Glomerular endothelial cell (primary cell): ENCODE measurements at places on chromosomes 12 and 14. TPM values are rescaled to one million over a fixed set of nuclear protein-coding genes. Genes with fewer than 3 reads are reported as not detected.

GRCh38 chr14:57609192-57610075 is 115.8 kb upstream of the CCDC198 start:
- no peak for DNase-seq

DNA sequence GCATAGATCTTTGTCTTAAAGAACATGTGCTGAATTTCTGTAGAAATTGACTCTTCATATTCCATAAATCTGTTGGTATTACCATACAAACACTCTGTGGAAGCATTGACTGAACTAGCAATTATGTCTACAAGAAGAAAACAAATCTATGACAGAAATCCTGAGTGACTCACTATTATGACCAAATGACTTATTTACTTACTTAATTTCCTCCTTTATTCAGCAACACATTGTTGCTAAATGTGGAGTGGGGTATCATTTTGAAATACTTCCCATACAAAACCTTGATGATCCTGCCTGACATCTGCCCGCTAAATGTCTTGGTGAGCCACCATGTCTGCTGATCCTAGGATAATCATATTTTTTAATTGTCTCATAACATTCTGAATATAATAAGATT is 99.1 kb upstream of the SLCO1C1 start:
- DNase-seq, result no peak

GRCh38 chr14:77046721-77047120 is 18.2 kb upstream of the IRF2BPL start:
- DNase-seq, result no peak

GRCh38 chr12:104490850-104491249 is 34.1 kb downstream of the CHST11 start:
- no peak for DNase-seq

HOXC12 gene
- not detected in 2 replicates for total RNA-seq

EXD2 gene
- 28.0 and 30.5 TPM in 2 replicates for total RNA-seq

DNA sequence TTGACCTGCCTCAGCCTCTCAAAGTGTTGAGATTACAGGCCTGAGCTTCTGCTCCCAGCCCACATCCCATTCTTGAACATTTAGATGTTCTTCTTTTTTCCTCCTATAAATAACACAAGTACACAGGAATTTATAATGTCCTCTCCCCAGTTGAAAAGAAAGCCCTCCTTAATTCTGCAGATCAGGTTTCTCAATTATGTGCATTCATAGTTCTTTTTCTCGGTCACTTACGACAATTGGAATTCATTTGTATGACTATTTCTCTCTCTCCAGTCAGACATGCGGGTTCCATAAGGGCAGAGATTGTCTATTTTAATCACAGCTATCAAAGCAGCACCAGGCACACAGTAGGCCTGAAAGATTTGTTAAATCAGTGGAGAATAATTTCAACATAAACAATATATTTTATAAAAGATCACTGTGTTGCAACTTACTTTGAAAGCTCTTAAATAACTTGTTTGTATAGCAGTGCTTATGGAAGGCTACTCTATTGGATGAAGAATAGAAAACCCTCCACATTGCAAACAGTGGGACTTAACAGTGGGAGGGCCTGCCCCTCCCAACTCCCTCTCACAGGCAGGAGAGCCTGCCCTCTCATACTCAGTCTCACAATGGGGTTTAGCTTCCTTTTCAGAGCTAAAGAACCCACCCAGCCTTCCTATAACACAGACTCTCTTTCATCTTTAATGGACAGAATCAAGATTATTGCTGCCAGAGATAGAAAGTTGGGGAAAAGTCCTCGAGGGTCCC is 84.1 kb upstream of the TRAF3 start:
- no peak for DNase-seq

DNA sequence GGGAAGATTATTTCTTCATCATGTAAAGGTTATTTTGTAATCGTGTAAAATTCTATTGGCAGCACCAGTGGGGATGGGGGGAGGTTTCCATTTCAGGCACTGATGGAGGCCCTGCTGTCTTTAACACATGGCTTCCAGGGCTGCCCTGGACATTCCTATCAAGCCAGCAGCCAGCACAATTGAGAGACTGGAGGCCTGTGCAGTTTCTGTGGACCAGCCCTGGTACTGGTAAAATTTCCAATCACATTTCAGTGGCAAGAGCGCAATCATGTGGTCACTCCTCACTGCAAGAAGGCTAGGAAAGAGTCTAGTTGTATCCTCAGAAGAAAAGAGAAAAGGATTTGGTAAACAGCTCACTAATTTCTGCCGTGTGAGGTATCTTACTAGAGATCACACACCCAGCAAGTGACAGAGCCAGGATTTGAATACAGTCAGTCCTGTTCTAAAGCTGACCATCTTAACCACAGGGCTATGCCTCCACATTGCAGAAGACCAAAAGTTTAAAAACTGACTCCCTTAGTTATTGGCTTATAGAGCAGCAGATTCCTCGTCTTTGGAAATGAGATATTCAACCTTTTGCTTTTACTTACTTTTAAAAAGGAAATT is 179.4 kb upstream of the ARHGAP5 start:
- DNase-seq, result no peak

C12orf50 gene
- total RNA-seq, result 0.12 TPM in 1 of 2 replicates, not detected in the other

- no peak for DNase-seq
Observed at GRCh38 chr14:74278080-74278479, 24.7 kb downstream of the ABCD4 start.
